ENCODE measurements at places on chromosomes 6 and 20.

GRCh38 chr20:2672446-2672845, 8.4 kb upstream of the IDH3B start:
- DNase-seq = no peak

- DNase-seq = no peak
Observed at GRCh38 chr6:139713424-139713823, 339.0 kb upstream of the CITED2 start.

GRCh38 chr6:138504764-138505689, 5.7 kb upstream of the NHSL1 start:
- no peak for DNase-seq

DNA sequence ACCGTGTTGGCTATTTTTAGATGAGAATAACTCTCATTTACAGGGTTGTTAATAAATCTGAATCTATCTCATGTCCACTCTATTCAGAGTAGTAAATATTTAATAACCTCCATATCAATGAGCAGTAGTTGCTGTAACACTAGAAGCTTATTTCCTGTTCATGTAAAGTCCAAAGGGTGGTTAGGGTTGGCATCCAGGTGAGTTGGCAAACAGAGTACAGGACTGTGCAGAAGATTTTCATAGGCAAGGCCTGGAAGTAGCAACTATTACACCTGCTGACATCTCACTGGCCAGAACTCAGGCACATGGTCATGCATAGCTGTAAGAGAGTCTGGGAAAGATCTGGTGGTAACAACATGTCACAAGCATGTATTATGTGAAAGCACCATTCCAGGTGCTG, 147.5 kb downstream of the PHF3 start:
- DNase-seq = no peak

DNA sequence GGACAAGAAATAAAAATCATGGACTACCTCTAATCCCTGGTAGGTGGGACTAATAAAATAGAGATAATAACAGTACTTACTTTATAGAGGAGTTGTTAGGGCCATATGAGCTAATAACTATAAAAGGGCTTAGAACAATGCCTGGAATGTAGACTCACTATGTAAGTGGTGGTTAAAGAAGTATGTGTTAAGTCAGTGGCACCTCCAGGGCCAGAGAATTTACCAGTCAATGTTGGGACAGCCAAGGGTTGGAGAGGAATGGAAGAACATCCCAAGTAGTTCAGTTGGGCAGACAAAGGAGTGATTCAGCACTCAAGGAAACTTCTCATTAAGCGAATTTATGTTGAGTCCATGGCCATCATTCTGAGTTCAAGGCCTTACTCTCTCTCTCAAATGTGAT, 116.8 kb downstream of the OTOR start:
- no peak for DNase-seq

DNA sequence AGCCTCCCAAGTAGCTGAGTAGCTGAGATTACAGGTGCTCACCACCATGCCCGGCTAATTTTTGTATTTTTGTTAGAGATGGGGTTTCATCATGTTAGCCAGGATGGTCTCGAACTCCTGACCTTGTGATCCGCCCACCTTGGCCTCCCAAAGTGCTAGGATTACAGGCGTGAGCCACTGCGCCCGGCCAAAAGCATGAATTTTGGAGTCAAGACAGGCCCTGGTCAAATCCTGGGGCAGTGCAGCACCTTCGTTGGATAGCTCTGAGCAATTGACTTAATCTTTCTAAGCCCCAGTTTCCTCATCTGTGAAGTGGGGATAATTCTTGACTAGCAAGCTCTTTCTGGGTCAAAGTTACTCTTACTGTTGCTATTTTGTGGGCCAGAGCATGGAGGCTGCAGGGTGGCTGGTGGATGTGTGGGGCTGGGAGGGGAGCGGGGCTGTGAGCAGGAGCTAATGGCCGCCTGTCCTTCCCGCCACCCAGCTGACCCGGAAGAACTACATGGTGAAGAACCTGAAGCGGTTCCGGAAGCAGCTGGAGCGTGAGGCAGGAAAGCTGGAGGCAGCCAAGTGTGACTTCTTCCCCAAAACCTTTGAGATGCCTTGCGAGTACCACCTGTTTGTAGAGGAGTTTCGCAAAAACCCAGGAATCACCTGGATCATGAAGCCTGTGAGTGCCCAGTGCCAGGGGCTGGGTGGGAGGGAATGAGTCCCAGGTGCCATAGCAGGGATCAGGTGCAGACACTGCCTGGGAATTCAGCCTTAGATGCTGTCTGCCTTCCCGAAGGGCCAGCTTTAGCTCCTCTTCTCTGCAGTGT, 39.0 kb downstream of the TTLL9 start:
- no peak for DNase-seq

DNA sequence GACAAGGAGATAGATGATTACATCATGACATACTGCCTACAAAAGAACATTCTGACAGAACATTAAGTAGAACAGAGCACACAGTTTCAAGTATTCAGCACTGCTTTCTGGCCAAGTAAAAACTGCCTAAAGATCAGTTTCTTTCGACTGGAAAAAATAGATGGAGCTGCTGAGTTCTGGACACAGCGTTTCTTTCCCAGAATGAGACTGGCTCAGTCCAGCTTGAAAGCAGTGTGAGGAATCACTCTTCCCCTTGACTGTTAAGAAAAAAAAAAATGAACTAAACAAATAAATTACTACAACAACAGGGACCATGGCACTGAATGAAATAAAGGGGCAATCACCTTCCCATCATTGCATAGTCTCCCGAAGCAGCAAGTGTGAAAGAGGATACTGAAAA, 4.4 kb upstream of the LYRM2 start:
- DNase-seq = no peak

- no peak for DNase-seq
Observed at GRCh38 chr6:124977067-124977908, 15.1 kb downstream of the RNF217 start.

DNA sequence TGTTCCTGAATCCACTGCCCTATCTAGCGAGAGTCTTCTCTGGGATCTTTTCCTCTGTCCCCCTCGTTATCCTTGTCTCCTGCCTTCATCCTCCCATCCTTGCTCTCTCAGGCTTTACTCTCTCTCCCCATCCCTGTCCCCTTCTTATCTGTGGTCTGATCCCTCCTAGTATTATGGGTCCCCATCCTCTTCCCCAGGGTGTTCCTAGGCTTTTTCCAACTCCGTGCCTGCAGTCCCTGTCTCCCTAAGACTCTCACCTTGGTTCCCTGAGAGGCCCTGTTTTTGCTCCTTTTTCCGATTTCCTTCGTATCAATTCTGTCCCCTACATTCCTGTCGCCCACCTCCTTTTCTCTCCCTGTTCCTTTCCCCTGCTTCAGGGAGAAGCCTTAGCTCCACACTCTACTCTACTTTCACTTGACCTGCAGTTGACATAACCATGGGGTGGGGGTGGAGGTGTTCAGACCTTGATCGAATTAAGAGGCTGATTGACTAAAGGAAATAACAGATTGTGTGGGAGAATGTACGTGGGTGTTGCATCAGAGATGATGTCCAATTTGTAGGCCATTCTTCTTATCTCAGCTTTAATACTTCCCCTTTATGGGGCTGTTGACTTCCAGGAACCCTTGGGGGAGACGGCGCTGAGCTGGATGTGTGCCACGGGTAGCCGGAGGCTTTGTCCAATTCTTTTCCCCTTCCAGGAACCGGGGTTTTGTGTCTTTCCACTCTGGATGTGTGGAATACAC, 905 bp downstream of the PPARD start:
- DNase-seq = peak; percentile 89

DNA sequence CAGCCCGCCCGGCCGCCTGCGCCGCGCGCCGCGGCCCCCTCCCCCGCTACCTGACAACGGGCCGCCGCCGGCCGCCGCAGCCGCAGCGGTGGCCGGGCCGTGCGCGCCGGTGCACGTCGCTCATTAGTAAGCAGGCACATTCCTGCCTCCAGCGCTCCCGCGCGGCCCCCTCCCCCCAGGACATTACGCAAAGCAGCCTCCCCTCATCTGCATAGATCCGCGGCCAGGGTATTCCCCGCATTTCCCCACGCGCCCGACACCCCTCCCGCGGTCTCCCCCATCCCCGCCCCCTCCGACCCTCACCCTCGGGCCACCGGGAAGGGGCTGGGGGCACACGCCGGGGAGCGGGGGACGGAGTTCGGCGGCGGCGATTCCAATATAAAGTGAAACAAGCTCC, at the start of gene HIVEP2:
TSS of gene HIVEP2 (minus strand) at position 128 of the 397 bp plus-strand sequence. CDS start 170,438 bp downstream, outside the sequence.
- peak; percentile 73 for DNase-seq

DNA sequence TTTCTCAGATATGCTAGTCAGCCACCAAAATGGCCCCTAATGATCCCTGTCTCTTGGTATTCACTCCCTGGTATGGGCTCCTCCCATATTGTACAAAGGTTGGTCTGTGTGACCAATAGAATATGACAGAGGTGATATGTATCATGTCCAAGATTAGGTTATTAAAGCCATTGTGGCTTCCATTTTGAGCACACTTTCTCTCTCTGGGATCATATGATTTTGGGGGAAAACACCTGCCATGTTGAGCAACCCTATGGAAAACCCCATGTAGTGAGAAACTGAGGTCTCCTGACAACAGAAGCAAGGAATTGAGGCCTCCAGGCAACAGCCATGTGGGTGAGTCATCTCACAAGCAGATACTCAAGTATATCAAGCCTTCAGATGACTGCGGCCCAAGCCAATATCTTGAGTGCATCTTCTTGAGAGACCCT, 7.1 kb upstream of the ZNF318 start:
- DNase-seq = no peak

DNA sequence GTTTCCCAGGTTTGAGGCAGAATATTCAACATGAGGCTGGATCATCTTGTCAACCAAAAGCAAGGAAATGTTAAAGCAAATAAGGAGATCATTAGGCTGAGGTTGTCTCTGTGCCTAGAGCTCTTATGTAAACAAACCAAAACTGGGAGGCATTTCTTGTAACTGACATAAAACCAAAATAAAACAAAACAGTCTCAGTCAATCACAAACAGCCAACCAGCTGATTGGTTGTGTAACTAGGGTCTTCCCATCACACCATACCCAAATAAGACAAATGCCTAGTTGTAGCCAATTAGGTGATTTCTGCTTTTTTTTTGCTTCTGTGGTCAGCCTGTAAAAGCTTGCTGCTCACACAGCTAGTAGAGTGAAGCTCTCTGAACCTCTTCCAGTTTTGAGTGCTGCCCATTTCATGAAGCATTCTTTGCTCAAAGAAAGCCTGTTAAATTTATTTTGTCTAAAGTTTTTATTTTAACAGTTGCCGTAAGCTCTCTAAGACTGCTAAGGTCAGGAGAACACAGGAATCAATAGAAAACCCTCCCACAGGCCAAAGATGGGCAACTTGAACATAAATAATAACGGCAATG, 8.9 kb upstream of the FITM2 start:
- peak; percentile 13 for DNase-seq

DNA sequence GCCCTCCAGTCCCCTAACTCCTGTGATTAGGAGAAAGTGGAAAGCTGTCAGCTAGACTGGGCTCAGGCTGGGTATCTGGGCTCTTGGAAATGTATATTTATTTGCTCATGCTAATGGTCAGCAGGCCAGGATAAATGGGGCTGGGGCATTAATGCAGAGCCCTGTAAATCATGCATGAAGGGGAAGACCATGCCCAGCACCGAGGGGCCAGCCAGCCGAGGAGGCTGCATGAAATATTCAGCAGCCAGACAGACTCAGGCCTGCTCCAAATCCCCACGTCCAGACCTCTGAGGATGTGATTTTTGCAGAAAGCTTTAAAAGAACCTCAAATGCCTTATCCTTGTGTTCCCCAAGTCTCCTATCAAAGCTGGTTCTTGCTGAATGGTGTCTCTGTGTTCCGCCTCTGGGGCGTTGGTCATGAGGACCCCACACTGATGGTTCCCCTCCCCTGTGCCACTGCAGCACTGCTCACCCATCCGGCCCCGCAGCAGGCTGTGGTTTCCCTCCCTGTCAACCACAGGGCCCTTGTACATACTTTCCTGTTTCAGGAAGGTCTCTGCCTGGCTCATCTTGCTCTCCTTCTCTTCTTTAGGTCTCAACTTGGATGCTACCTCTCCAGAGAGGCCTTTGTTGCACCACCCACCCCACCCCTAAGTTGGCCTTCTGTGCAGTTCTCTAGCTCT, 358.4 kb downstream of the CDH26 start:
- DNase-seq = no peak

DNA sequence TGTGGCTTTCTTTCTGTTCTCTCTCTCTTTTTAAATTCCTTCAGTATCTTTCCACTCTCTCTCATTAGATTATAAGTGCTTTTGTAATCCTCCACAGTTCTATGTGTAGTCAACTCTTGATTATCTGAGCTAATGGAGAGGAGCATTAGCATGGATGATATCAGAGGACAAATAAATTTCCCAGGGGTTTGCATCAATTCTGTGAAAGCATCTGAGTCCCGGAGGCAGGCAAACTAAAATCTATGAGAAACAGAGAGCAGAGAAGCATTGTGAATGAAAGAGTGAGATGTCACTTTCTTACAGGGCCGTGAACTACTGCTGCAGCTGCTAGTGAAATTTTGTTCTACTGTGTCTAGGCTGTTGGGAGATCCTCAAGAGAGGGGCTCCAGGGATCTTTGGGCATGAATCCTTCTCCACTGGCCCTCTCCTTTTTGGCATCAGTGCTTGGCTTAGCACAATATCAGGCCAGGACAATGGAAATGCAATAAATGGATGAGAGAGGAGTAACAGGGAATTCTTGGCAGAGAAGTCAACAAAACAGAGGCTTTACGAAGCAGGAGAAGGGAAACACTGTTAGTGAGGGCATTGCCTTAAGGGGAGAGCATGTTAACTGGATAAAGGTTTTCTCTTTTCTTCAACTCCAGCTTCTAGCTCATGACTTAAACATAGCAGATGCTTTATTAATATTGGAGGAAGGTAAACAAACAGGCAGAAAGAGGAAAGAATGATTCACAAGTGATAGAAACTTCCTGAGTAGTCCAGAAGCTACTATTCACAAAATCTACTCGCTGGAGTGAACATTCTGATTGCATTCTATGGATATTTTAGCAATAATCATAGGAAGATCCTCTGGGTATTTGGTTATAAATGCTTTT, 847.0 kb upstream of the MAP3K7 start:
- DNase-seq = no peak

GRCh38 chr6:89485320-89485719, 52.4 kb downstream of the ANKRD6 start:
- DNase-seq = no peak

GRCh38 chr6:14968056-14968637, 277.7 kb upstream of the JARID2 start:
- DNase-seq = no peak

DNA sequence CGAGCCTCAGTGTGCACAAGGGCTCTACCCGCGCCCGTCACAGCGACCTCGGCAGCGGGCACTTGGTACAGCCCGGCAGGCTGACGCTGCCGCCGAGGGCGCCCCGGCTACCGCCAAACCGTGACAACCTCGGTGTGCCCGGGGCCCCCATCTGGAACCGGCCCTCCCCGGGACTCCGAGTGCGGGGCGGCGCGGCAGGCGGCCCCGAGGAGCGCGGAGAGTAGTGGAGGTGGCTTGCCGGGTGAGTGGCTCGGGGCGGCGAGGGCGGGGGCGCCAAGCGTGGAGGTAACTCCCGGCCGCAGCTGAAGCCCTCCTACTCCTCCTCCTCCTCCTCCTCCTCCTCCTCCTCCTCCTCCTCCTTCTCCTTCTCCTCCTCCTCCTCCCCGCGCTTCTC, at the start of gene ISM1:
TSS of gene ISM1 (plus strand) at position 371 of the 394 bp plus-strand sequence. CDS start 503 bp downstream, outside the sequence.
- peak; percentile 46 for DNase-seq

- no peak for DNase-seq
Observed at GRCh38 chr6:11426571-11426970, 111.0 kb upstream of the TMEM170B start.

Measured in hematopoietic multipotent progenitor cell treated with erythropoietin and hydrocortisone succinate and interleukin-3 and kit ligand, for 4 days (in vitro differentiated cells).